ENCODE measurements at places on chromosomes 1 and 21.
A peak's percentile ranks its signal among the peaks of the same experiment; 100 is the strongest.

- no peak for DNase-seq
Observed at GRCh38 chr1:222171005-222171404, 376.9 kb downstream of the HHIPL2 start.

- no peak for DNase-seq
Observed at GRCh38 chr1:212973426-212973825, 23.1 kb downstream of the VASH2 start.

DNA sequence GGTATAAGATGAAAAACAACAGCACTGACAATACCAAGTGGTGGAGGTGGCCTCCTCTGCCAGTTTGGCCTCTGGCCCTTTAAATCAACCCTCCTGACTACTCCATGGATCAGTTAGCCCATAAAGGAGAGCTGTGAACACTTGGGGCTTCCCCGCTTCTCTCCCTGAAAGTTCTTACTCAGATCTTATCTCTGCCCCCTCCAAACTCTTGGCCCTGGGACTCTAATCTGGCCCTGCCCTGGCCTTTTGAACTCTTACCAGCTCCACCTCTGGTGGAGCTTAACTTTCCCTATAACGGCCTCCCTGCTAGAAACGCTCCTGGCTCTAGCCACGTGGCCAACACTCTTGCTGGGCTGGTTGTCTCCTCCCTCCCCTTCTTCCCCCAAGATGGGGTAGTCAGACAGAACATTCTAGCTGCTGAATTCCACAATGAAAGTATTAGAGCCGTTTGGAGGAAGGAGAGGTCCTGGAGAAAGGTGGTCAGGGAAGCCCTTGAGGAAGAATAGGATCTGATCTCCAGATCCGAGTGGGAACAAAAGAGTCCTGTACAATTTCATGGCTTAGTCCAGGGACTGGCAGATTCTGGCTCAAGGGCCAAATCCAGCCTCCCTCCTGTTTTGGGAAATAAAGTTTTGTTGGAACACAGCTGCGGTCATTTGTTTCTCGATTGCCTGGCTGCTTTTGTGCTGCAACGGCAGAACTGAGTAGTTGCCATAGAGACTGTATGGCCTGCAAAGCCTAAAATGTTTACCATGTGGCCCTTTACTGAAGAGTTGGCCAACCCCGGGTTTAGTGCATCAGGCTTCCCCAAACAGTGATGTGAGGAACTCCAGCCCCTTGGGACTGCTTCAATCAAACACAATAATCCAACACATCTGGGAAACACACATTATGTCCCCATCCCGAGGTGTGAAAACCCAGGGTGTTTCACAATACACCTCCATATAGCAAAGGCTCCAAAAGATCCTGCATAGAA is 9.5 kb upstream of the PIGR start:
- DNase-seq: no peak

DNA sequence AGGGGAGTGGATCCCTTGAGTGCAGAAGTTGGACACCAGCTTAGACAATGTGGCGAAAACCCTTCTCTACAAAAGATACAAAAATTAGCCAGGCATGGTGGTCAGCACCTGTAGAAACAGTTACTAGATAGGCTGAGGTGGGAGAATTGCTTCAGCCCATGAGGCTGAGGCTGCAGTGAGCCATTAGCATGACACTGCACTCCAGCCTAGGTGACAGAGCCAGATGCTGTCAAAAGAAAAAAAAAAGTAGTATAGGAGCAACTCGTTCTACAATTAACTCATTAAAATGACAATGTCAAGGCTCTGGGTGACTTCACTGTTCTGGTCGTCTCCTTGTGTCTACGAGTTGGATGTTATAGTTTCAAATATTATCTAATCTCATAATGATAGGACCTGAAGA is 370.6 kb upstream of the NCAM2 start:
- no peak for DNase-seq

- no peak for DNase-seq
Observed at GRCh38 chr1:161261261-161262235, 3.0 kb downstream of the PCP4L1 start.

- no peak for DNase-seq
Observed at GRCh38 chr1:156451505-156452160, 48.9 kb downstream of the MEF2D start.

- DNase-seq: no peak
Observed at GRCh38 chr1:115074839-115075534, 14.3 kb downstream of the TSPAN2 start.

GRCh38 chr1:165288350-165289120 is 68.0 kb downstream of the LMX1A start:
- no peak for DNase-seq

GRCh38 chr1:236009857-236010256 is 55.0 kb downstream of the NID1 start:
- no peak for DNase-seq

DNA sequence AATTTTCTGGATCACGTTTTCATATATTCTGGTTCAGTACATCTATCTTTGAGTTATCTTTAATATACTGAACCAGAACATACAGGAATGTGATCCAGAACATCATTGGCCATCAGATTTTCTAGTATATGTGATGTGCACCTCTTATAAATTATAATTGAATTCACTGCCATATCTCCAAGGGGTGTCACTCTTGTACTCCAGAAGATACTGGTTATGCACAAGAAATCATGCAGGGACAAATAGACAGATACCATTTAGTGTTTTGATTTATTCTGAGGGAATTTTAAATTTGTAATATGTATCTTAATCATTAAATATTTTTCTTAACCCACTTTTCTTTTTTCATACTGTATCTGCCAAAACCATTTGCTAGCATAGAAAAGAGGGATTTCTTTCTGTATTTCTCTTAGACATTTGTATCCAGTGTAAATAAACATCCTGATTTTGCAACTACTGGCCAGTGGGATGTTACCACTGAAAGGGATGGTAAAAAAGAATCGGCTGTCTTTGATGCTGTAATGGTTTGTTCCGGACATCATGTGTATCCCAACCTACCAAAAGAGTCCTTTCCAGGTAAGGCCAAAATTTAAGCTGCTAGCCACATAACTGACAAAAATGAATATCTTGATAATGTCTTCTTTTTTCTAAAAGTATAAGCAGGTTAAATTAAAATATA is 16.7 kb downstream of the FMO3 start:
- no peak for DNase-seq

- DNase-seq: no peak
Observed at GRCh38 chr1:183776731-183777130, 28.2 kb upstream of the RGL1 start.

DNA sequence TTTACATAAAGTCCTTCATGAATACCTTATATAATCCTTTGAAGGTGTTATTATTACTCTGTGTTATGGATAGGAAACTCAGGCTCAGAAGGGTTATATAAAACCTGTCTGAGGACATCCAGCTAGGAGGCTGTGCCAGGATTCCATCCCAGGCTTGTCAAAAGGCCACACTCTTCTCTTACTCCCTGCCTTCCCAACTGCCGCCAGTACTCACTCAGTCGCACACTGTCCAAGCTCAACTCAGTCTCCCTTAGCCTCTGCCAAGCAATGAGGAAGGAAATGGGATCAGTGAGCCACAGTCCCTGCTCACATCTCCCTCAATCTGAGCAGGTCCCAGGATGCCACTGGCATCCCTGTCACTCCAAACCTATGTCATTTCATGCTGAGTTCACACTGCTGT is 94.4 kb downstream of the NAV1 start:
- no peak for DNase-seq

GRCh38 chr21:16634515-16634914 is 878.3 kb upstream of the CXADR start:
- no peak for DNase-seq

- peak; percentile 16 for DNase-seq
Observed at GRCh38 chr1:111399792-111400610, 27.5 kb downstream of the OVGP1 start.

GRCh38 chr1:161047436-161048420 is 2.0 kb upstream of the USF1 start:
- no peak for DNase-seq

- DNase-seq: no peak
Observed at GRCh38 chr1:86650065-86650464, 54.3 kb upstream of the SH3GLB1 start.

DNA sequence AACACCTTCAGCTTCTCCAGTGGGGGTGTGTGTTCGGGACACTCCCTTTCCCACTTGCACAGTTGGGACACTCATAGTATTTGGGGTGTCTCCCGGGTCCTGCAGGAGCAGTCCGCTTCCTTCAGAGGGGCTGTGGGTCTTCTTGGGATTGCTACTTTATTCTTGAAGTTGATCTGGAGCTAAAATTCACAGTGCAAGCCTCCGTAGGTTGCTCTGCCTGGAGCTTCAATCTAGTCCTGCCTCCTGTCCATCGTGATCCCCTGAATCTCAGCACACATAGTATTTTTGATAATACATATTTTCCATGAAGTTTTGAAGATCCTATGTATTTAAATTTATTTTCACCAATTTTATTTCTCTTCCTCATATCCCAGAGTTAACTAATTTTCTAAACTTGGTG is 902.1 kb downstream of the LTN1 start:
- DNase-seq: no peak
